ENCODE measurements at places on chromosomes 5 and 9.

- DNase-seq: no peak
Measured at GRCh38 chr5:172502969-172503368, 48.6 kb upstream of the SH3PXD2B start.

DNA sequence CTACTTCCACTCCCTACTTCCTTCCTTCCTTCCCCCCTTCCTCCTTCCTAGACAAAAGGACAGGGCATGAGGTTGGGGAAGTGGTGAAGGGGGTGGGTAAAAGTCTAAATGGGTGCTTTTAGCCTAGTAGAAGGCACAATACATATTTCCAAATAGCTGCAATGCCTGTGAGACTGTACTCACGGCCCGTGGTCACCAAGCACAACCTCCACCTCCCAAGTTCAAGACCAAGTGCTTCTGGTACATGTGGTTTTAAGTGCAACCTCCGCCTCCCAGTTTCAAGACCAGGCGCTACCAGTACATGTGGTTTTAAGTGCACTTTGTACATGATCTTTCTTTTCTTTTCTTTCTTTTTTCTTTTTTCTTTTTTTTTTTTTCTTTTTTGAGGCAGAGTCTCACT, 14.5 kb upstream of the NTNG2 start:
- no peak for DNase-seq

- DNase-seq: no peak
Measured at GRCh38 chr5:120628156-120628555, 164.1 kb downstream of the PRR16 start.

DNA sequence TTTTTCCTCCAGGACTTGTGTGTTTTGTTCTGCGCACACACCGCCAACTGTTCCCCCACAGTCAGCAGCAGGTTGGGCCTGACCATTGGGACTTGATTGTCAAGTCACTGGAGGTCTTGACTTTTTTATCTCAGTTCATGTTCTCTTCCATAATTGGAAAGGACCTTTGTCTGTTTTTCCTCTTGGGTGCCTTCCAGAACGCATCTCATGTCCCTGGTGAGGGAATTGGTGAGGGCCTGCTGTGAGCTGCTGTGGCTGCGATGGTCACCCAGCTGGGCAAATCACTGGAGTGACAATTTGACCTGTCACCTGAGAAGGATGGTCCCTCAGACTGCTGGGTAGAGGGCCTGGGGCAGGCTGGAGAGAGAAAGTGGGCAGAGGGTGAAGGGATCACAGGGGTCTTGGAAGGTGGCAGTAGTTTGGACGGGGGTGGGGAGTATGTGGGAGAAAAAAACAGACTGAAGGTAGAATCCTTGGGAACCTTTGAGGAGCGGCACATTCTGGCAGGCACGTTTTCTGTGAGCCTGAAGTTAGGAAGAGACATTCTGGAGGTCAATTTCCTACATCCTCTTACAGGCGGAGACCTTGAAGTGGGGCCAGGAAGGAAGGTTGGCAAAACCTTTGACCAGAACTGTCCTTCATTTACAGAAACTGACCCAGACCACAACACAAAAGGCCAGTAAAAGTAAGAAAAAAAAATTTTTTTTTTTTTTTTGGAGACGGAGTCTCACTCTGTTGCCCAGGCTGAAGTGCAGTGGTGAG, 4.4 kb downstream of the CDK9 start:
- DNase-seq: no peak

GRCh38 chr5:131461742-131462141, 173.3 kb downstream of the RAPGEF6 start:
- DNase-seq: no peak

DNA sequence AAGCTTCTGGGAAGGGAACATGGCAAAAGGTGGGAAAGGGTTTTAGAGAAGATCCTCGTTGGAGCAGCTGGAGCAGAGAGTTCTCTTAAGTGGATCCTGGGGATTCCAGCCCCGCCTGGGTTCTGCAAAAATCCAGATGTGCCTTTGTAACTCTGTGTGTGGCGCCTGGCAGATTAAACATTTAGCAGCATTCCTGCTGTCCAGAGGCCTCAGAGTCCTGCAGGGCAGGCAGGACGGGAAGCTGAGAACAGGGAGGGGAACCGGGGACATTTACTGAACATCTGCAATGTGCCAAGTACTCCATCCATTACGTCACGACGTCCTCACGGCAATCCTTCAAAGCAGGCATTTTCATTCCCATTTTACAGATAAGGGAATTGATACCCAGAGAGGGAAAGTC, 6.0 kb downstream of the EIF4E1B start:
- DNase-seq: no peak

- no peak for DNase-seq
Measured at GRCh38 chr5:520196-520849, 3.9 kb downstream of the SLC9A3 start.

DNA sequence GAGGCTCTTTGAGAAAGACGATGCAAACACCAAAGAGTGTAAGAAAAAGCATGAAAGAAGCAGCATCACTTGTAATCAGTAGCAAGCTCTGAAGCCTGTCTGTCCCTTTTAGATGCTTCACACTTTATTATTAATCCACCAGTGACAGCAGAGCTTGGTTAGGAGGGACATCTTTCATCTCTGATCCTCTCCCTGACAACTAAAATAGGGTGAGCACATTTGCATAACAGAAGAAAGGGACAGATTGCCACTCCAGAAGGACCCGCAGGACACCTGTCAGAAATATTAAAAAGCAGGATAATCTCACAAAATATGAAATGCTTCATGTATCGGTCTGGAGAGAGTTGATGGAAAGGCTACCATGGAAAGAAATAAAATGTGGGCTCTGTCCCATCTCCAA, 71.4 kb upstream of the MAP1B start:
- DNase-seq: no peak

DNA sequence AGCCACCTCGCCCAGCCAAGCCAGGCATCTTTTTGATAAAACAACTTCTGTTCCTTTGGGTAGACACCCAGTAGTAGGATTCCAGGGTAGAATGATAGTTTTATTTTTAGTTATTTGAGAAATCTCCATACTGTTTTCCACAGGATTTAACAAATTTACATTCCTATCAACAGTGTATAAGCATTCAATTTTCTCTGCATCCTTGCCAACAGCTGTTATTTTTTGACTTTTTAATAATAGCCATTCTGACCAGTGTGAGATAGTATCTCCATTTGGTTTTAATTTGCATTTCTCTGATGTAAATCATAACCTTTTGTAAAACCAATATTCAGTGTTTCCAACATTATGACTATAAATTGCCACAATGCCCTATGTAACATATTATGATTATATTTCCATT, 28.2 kb upstream of the CCNB1 start:
- DNase-seq: no peak

GRCh38 chr9:98406469-98406868, 151.0 kb upstream of the TBC1D2 start:
- no peak for DNase-seq

DNA sequence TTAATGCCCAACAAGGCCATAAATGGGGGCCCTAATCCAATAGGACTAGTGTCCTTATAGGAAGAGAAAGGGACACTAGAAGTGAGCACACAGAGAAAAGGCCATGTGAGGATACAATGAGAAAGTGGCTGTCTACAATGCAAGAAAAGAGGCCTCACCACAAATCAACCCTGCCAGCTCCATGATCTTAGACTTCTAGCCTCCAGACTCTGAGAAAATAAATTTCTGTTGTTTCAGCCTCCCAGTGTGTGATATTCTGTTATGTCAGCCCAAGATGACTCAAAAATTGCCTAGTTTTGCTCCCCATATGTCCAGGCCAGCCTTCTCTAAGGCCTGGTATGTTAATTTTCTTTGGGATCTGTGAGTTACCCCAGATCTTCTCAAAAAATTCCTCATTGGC, 32.3 kb upstream of the HTR4 start:
- DNase-seq: no peak

GRCh38 chr9:114884787-114885452, 45.5 kb downstream of the TNFSF8 start:
- DNase-seq: no peak

DNA sequence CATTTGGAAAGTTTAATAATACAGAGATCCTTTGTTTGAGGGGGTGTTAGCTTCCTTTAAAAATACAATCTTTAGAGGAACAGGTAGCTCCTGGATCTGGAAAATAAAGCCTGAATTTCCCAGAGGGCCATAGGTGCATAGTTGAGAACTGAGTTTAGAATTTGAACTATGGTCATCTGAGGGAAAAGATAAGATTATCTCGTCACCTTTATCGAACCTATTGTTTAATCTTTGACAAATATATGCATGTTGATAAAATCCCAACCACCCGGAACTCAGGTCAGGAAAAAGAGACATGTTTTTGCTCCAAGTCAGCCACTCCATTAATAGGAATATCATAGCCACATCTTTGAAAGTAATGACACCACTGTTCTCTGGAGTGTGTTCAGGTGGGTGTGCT, 91.7 kb upstream of the FAM169A start:
- no peak for DNase-seq

GRCh38 chr9:98999152-98999525, 55.4 kb downstream of the COL15A1 start:
- DNase-seq: no peak

- DNase-seq: no peak
Measured at GRCh38 chr5:88142886-88143692, 125.6 kb downstream of the TMEM161B start.

DNA sequence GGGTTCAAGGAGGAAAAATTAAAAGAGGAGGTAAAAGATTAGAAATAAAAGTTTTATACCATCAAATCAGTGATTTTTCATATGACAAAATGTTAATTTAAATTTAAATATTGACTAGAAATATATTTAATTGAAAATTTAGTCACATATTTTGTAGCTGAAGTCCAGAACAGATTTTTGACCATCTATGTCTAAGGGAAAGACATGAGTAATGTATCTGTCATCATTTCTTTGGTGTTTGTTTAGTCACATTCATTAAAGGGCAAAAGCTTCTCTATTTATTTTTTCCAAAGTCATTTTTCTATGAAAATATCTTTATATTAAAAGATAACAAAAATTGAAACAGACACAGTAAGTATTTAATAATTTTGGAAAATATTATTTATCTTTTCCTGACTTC, 252.0 kb upstream of the ISL1 start:
- DNase-seq: no peak

DNA sequence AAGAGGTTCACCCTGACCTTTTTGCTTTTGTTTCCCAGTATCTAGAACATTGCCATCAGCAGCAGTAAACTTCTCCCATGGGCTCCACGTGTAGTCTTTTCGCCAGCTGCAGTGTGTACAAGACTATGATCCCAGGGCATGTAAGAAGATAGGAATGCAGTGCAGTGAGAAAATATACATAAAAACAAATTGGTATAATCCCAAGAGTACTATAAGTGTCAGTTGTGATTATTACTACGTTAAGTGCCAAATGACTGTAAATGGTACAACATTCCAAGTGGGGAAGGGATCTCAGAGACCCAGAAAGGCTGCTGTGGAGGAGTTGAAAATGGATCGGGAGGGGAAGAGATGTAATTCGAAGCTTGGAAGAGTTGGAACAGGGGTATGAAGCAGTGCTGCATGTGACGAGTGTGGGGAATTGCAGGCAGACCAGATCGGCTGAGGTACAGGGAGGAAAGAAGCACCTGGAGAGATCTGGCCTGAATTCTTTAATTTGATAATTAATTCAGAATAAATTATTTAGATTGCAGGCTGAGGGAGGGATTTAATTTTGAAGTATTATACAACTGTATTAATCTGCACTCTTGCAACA, 95.1 kb downstream of the FBXL7 start:
- DNase-seq: no peak

- DNase-seq: no peak
Measured at GRCh38 chr5:62977661-62978060, 399.0 kb downstream of the LRRC70 start.

DNA sequence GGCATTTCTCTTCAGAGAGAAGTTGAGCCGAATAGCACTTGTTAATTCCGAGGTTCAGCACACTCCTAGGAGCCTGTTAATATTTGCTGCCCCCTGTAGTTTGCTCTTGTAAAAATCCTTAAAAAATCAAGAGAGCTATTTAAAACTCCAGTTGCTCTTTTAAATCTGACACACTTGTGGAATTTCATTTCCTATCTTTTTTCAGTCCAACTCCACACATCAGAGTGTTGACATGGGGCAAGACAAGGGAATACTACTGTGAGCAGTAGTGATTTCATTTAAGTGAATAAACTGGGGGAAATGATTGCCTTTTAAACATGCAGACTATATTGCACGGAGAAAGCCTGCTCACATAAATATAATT, 1096.3 kb upstream of the DMAC1 start:
- no peak for DNase-seq

- DNase-seq: no peak
Measured at GRCh38 chr9:135243201-135244190, 156.0 kb downstream of the OLFM1 start.

All from CD8-positive, alpha-beta T cell (primary cell).